ENCODE measurements at places on chromosomes 5 and 9.

GRCh38 chr9:127580879-127581475 lies 31.1 kb upstream of the STXBP1 start:
- no peak for DNase-seq

DNA sequence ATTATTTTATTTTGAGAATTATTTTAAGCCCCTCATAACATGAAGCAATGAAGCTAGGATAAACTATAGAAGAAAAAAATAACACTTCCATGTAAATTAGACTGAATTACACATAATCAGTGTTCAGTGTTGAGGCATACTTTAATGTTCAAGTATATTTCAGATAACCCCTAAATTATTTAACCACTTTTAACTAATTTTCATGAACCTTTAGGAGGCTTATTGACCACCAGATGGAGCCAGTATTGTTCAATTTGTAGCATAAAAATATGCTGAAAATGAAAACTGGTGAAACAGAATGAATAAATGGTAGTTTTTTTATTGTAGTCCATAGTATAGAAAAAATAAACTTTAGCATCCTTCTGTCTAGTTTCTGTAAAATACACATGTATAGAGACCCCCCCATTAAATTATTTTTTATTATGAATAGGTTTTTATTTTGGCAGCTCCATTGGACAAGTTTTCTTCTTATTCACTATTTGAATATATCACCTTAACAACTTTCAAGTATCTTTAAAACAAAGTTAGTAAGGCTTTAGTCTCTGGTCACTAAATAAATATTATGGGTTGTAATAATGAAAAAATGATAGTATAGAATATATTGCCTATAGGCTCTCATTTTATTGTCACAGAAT lies 190.1 kb downstream of the CWC27 start:
- DNase-seq: no peak

DNA sequence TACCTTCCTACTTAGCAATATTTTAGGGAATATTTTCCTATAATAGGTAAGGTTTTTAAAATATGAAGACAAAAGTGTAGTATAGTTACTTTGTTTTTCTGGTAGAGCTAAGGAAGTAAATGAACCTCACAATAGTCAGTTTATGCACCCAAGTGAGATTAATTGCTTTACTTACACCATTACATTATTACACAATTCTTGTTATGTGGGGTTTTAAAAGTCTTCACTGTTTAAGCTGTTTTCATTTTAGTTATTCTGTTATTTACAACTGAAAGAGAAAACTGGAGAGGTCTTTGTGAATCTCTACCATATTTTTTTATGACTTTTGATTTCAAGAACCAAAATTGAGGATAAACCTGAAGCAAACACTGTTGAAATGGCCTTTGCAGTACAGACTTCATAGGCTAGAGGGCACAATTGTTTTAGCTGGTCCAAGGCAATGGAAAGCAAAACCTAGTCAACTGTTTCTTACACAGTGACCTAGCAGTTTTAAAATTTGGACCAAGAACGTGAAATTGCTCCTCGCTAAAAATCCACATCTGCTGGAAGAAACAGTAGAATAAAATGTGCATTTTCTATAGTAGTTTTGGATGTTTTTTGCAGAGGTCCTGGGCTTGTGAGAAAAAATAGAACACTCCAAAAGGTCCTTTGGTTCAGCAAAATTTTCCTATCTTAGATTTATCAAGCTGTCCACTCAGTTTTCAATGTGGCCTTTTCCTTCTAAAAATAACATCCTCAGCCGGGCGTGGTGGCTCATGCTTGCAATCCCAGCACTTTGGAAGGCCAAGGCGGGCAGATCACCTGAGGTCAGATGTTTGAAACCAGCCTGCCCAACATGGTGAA lies 66.4 kb upstream of the FER start:
- DNase-seq: peak; percentile 11

- DNase-seq: no peak
Observed at GRCh38 chr5:78215972-78216371, 78.5 kb downstream of the AP3B1 start.

DNA sequence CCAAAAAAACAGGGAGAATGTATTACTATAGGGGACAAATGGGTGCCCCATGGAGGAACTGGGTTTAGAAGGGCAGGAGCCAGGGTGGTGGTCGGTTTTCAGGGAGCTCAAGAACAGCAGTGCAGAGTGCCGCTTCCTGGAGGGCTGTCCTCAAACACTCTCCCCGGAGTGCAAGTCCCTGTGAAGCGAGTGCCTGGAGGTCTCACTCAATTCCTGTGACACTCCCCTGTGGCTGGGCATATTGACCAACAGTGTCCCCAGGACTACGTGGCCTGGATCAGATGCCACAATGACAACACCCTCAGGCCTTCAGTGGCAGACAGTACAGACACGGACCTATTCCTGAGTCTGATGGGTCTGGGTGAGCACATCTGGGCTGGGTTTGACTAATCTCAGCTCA lies 412.1 kb upstream of the IRX2 start:
- DNase-seq: no peak

- no peak for DNase-seq
Observed at GRCh38 chr5:133806847-133807246, 161.6 kb downstream of the C5orf15 start.

DNA sequence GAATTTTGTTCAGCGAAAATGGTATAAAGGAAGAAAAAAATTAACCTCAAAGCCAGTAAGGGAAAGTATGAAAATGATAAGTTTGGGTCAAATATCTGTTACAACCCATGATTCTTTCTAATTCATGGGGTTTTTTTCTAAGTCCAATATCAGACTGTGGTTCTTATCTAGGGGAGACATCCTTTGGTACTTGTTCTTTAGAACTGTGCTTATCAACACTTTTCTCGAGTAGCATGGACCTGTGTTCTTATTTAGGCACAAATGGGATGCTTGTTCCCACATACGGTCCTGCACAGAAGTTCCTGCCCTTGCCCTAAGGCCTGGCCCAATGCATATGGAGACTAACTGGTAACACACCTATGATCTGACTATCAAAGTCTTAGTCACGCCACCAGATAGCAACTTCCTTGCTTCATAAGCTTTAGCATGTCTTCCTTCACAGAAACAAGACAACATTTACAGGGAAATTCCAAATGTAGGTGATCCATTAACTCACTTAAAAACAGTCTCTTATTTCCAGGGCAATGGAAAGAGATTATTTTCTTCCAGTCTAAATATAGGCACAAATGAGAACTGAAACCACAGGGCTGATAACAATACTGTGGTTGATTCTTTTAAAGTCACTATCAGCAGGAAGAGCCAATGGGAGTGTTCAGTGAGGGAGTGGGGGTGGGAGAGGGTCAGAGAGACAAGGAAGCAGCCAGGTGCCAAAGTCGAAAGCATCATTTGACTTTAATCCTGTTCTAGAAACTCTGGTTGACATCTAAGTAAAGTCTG lies 268.8 kb upstream of the ANKRD55 start:
- no peak for DNase-seq

- no peak for DNase-seq
Observed at GRCh38 chr9:93895535-93895934, 59.6 kb downstream of the BARX1 start.

- DNase-seq: no peak
Observed at GRCh38 chr5:67211926-67212325, 15.3 kb upstream of the CD180 start.

- no peak for DNase-seq
Observed at GRCh38 chr9:18075253-18075952, 398.6 kb upstream of the ADAMTSL1 start.

GRCh38 chr9:12988258-12988657 lies 213.4 kb downstream of the LURAP1L start:
- DNase-seq: no peak

GRCh38 chr5:129120158-129120581 lies 25.6 kb downstream of the ISOC1 start:
- DNase-seq: no peak
